ENCODE measurements at places on chromosomes 5 and 9.

DNA sequence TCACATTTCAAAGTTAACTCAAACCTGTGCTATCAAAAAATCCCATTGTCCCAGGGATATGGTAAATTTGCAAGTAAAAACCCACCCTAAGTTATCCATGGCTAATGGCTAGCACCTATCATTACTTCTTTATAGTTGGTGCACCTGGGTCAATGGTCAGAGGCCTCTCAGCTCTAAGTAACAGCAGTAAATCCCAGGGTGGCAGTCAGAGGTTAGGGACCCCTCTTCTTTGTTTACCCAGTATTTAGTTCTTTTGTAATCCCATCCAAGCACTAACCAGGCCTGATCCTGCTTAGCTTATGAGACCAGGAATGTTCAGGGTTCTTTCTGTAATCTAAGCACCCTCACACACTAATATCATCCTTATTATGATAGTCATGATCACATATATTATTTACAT is 52.1 kb upstream of the WWC1 start:
- DNase-seq, result no peak

- no peak for DNase-seq
Observed at GRCh38 chr5:56039985-56040384, 45.2 kb upstream of the IL6ST start.

DNA sequence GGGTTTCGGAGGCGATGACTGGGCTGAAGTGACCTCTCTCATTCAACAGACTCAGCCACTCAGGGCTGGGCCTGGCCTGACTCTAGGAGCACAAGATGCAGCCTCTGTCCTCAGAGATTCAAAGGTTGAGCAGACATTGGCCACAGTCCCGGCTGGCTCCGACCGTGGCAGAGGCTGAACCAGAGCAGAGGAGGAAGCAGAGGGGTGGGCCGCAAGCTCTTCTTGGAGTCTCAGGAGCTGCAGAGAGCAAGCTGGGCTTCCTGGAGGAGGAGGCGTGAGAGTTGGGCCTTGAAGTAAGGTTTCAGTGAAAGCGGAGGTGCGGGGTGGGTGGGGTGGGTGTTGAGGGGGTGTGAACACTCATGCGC is 37.6 kb downstream of the ALG2 start:
- DNase-seq, result no peak

DNA sequence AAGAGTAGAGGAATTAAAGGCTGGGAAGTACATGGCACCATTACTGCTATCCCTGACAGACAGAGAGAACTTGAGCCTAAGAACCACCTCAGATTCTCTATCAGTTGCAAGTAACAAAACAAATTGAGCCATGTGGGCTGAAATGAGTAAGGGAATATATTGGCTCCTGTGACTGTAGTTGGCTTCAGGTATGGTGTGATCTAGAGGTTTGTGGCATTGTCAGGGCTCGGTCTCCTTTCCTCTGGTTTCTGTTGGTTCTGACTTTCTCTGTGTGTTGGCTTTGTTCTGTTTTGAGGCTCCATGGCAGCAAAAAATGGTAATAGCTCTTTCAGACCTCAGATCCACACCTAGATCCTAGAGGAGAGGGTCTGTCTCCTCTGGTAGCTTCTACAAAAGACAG is 5.7 kb downstream of the GALNT10 start:
- DNase-seq, result no peak

GRCh38 chr5:172031894-172032461 is 25.5 kb upstream of the FBXW11 start:
- DNase-seq, result no peak

DNA sequence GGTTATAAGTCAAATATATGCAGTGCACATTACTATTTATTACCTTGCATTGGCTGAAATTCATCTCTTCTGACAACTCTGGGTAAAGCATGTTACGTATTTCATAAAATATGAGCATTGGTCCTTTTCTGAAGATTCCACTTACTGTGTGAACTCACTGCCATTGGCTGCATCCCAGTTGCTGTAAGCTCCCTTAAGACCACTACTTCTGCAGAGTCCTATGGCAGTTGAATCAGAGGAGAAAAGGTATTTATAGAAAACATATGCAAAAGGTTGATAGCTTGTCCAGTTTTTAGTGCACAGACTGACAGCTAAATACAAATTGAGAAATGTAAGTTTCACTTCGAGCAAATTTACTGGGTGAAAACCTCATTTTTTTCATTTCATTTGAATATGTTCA is 394.6 kb upstream of the ARRDC3 start:
- DNase-seq, result no peak

DNA sequence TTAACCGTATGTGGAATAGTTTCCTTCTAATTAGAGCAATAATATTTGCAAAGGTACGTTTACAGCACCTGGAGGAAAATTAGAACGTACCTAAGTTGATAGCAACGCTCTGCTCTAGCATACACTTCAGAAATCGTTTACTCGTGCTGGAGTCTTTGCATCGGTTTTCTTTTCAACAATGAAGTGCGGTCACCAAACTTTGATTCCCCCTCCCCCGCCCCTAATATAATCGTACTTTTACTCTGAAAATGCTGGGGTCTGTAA is 506 bp downstream of the ADAMTS19 start:
- DNase-seq, result no peak

DNA sequence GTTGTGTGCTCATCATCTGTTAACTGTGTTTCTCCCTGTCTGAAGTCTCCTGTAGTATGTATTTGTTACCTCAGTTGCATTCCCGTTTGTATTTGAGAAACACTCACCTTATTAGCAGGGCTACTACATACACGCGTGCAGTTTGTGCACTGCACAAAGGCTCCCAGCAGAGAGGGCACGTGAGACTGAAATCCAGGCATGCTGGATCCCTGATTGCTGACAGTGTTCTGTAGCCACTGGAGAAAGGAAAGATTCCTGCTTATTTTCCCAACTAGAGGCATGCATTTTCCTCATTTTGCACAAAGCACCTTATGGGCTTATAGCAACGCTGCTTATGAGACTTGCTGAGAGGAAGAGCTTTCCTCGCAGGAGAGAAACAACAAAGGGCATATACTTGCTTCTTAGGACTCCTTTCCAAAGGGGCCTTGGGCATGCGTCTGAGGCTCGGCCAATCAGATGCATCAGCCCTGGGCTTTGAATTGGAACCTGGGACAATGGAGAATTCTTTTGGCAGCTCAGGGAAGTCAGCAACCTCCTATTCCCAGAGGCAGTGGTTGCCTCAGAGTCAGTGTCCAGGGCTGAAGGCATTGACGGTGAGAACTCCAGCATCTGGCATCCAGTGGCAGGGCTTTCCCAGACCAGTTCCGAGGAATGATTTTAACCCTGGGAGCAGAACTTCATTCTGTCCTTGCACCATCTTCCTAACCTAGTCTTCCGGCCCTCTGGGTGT is 9.9 kb upstream of the MEGF10 start:
- DNase-seq, result peak; percentile 85
